ENCODE measurements at places on chromosomes 5 and 9.
A peak's percentile ranks its signal among the peaks of the same experiment; 100 is the strongest.

- DNase-seq, result no peak
These were observed 18.1 kb downstream of the FGF1 start for GRCh38 chr5:142667831-142668230.

DNA sequence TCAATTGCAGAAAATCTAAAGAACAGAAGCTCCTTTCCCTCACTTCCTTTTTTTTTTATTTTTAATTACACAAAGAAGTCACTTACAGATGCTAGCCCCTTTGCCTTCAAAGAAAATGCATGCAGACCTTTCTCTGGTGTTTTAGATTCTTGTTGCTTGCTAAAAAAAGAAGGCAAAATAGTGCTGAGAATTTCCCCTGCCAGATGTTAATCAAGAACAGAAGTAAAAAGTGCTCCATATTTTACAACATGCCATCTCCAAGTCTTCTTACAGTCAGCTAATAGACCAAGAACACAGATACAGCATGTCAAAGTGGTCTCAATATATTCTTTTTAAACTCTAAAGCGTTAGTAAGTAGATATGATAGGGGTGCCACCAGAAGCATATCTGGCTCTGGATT lies 142.8 kb upstream of the RGMB start:
- DNase-seq, result no peak

GRCh38 chr9:109641372-109641659 lies 138.7 kb upstream of the PALM2AKAP2 start:
- no peak for DNase-seq

- no peak for DNase-seq
These were observed 86.3 kb upstream of the IFNK start for GRCh38 chr9:27437652-27438373.

DNA sequence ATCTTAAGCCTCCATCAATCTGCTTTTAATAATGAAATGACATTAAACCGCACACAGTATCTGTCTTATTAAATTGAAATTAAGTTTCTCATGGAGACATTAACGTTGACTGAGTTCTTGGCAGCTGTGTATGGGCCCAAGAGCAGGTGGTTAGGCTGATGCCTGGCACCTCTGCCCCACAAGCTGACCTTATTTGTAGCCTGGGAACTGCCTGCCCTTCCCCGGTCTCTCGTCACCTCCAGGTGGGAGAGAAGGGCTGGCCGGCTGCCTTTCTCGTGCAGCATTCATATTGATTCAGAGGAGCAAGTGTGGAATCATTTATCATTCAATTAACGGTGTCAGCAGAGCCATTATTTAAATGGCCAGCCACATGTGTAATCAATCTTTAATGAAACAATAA lies 53.0 kb upstream of the FCN1 start:
- DNase-seq, result peak; percentile 25

- no peak for DNase-seq
These were observed 174.4 kb upstream of the PRLR start for GRCh38 chr5:35404701-35405100.

- DNase-seq, result no peak
These were observed 135.2 kb downstream of the PTTG1 start for GRCh38 chr5:160556846-160557245.

GRCh38 chr5:16976625-16977008 lies 40.5 kb upstream of the MYO10 start:
- DNase-seq, result no peak

GRCh38 chr5:136679233-136679632 lies 313.9 kb upstream of the TRPC7 start:
- DNase-seq, result no peak

DNA sequence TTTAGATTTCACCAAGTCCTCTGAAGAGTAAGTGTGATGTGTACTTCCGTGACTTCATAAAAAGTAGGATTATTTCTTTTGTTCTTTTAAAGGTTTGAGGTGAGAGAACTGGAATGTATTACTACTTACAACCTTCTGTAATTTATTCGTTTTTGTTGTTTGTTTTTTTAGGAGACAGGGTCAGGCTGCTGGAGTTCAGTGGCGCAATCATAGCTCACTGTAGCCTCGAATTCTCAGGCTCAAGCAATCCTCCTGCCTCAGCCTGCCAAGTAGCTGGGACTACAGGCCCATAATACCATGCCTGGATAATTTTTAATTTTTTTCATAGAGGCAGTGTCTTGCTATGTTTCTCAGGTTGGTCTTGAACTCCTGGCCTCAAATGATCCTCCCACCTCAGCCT lies 68.3 kb upstream of the RETREG1 start:
- no peak for DNase-seq

GRCh38 chr5:160039810-160040470 lies 31.0 kb downstream of the TTC1 start:
- DNase-seq, result no peak

DNA sequence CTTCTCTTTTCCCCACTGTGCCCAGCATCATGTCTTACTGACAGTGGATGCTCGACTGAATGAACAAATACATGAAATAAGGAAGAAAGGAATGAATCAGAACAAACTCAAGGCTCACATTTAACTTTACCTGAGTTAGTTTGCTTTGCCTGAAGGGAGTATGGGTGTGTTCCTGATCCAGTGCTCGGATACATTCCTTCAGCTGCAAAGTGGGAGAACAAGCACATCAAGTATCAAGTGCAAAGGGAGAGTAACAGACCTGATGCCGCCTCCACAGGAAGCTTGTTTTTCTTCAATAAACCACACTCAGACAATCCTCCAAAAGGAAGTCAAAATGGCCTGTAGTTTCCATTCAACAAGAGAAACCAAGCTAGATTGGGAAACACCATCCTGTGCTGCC lies 66.1 kb downstream of the KIF24 start:
- DNase-seq, result no peak

GRCh38 chr9:87120610-87121009 lies 173.3 kb upstream of the GAS1 start:
- no peak for DNase-seq

- DNase-seq, result no peak
These were observed 192.3 kb upstream of the TLX3 start for GRCh38 chr5:171116719-171117118.

GRCh38 chr5:133792655-133793054 lies 175.8 kb downstream of the C5orf15 start:
- DNase-seq, result no peak

- no peak for DNase-seq
These were observed 170.5 kb upstream of the SMIM23 start for GRCh38 chr5:171614971-171615653.

DNA sequence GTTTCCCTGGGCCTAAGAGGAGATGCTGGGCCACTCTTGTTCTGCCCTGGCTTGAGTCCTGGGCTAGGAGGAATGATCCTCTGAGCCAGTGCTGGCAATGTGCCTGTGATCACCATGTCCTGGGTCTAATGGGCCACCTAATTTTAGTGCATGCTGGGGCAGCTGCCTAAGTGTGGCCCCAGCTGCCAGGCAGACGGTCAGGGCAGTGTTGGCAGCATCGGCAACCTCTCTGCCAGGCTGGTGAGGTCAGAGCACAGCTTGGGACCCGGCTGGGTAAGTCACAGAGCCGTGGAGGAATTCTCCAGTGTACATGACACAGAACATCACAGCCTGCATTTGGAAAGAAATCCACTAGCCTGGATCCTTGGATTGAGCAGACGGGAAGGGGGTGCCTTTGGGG lies 21.4 kb upstream of the PITX1 start:
- DNase-seq, result no peak
